ENCODE measurements at places on chromosomes 16 and 17.

DNA sequence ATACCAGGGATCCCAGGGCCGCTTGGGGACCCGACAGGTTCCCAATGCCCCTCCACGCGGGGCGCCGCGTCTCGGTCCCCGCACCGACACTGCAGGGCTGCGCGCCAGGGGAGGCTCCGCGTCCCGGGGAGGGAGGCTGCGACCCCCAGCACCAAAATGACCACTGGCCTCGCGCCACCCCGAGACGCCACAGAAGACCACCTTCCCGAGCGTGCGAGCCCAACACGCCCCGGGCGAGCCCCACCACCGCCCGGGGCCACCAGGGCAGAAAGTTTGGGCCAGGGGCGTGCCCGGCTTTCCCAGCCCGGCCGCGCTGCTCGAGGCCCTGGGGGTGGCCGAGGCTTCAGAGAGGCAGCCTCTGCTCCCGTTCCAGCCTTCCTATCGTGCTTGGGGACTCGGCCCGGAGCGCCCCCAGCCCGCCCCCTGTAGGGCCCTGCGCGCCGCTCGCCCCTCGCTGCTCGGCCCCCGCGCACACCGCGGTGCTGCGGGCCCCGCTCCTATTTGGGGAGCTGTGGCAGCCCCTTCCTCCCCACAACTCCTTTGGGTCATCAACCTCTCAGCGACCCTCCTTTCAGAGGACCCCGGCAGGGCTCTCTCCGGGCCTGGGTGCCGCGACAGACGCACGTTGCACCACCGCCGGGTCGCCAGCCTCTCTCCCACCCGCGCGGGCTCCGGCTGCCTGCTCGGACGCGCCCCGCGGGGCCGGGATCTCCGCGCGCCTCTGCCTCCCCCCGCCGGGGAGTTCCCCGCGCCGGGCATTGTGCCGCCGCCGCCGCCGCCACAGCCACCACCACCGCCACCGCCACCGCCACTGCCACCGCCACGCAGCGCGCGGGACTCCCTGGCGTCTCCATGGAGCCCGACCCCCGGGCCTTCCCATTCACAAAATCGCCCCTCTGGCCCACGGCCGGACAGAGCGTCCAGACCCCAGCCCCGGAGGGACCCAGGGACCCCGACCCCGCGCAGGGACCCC is 892 bp downstream of the RBFOX3 start:
- DNase-seq = no peak

DNA sequence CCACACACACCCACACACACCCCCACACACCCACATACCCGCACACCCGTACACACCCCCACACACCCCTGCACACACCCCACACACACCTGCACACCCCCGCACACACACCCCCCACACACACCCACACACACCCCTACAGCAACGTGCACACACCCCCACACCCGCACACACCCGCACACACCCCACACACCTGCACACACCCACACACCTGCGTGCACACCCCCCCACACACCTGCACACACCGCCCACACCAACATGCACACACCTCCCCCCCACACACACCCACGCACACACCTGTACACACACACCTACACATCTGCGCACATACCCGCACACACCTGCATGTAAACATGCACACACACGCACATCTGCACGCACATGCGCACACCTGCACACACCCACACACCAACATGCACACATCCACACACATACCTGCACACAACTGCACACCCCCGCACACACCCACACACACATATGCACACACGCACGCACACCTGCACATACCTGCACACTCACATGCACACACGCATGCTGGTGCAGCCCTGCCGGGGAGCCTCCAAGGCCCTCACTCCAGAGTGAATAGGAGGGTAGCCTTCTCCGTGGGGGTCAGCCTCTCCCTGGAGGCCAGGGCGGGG is 7.5 kb downstream of the ASPSCR1 start:
- DNase-seq = no peak

GRCh38 chr16:86604436-86605193 is 26.3 kb downstream of the FOXL1 start:
- peak; percentile 62 for DNase-seq

DNA sequence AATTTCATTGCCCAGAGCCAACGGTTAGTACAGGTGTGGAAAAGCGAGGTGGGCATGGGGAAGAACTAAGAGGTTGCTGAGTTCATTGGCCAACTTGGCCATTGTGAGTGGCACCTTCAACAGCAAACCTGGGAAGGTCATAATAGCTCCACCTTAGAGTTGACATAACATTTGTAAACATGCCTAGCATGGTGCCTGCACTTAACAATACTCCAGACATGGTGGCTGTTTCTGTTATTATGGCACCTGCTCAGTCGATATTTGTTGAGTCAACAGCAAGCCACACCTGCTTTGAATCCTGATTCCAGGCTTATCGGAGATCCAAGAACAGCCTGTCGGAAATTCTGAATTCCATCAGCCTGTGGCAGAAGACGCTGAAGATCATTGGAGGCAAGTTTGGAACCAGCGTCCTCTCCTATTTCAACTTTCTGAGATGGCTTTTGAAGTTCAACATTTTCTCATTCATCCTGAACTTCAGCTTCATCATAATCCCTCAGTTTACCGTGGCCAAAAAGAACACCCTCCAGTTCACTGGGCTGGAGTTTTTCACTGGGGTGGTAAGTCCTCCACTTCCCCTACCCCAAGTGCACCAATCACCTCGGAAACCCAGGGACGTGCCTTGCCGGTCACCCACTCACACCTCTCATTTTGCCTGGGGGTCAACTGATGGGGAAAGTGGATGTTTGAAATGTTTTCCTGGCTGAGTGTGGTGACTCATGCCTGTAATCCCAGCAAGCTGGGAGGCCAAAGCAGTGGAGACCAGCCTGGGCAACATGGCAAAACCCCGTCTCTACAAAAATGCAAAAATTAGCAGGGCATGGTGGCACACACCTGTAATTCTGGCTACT is 46.0 kb downstream of the TMC5 start:
- no peak for DNase-seq

- DNase-seq = no peak
Observed at GRCh38 chr16:30728899-30729672, 19.1 kb upstream of the PHKG2 start.

DNA sequence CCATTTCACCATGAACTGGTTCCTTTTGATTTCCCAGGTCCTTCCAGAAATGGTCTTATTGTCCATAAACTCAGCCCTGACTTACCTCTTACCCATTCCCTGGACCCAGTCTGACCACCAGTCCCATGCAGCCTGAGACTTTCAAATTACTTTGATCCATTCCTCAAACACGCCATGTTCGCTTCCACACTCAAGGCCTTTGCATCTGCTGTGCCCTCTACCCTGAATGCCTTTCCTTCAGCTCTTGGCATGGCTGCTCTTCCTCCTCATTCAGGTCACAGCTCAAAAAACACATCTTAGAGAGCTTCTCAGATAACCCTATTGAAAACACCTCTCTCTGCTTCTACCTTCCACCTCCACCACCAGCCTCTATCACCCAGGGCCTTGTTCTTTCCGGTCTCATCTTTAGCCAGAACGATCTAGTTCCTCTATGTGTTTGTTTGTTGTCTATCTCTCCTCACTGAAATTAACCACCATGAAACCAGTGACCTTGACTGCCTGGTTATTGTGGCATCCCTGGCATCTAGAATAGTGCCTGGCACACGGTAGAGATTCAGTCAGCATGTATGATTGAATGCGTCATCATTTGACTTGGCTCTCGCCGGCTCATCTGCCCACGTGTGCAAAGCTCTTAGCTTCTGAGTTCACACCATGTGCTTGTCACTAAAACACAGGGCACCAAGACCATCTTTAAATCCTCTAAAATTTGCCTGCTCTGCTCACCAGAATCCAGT is 12.8 kb downstream of the CRYM start:
- DNase-seq = no peak

GRCh38 chr17:58932956-58933355 is 173.7 kb downstream of the TRIM37 start:
- no peak for DNase-seq

DNA sequence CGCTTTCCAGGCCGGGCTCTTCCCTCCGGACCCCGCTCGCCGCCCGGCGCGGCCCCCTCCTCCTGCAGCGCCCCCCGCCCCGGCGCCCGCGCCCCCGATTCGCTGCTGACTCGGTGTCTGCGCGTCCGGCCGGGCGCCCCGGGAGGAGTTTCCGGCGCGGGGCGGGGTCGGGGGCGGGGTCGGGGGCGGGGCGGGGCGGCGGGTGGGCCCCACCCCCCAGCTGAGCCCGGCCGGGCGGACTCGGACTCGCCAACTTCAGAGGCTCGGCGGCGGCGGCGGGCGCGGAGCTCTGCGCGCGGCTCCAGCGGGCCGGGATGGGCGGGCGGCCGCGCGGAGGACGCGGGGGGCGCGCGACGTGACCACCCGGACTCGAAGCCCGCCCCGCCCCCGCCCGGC is at the start of gene METRNL:
Gene METRNL, plus strand, starts transcription at position 258 of the 396 bp plus-strand sequence. CDS start 207 bp downstream, outside the sequence.
- peak; percentile 68 for DNase-seq

DNA sequence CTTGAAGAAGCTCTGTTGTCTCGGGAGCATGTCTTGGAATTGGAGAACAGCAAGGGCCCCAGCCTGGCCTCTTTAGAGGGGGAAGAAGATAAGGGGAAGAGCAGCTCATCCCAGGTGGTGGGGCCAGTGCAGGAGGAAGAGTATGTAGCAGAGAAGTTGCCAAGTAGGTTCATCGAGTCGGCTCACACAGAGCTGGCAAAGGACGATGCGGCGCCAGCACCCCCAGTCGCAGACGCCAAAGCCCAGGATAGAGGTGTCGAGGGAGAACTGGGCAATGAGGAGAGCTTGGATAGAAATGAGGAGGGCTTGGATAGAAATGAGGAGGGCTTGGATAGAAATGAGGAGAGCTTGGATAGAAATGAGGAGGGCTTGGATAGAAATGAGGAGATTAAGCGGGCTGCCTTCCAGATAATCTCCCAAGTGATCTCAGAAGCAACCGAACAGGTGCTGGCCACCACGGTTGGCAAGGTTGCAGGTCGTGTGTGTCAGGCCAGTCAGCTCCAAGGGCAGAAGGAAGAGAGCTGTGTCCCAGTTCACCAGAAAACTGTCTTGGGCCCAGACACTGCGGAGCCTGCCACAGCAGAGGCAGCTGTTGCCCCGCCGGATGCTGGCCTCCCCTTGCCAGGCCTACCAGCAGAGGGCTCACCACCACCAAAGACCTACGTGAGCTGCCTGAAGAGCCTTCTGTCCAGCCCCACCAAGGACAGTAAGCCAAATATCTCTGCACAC is 21.2 kb downstream of the AKAP1 start:
- no peak for DNase-seq

Data from CD4-positive, alpha-beta T cell treated with Interleukin-10 for 1 hour (primary cell).